Renal cortical epithelial cell (primary cell): ENCODE measurements at places on chromosomes 11 and 22. TPM values are rescaled to one million over a fixed set of nuclear protein-coding genes. Genes with fewer than 3 reads are reported as not detected.

The APBB1 gene
- total RNA-seq = 16.7 and 50.4 TPM in 2 replicates

The PATE2 gene
- 0.20 TPM in 1 of 2 replicates, not detected in the other for total RNA-seq

The TPBGL gene
- 0.55 TPM in 1 of 2 replicates, not detected in the other for total RNA-seq

DNA sequence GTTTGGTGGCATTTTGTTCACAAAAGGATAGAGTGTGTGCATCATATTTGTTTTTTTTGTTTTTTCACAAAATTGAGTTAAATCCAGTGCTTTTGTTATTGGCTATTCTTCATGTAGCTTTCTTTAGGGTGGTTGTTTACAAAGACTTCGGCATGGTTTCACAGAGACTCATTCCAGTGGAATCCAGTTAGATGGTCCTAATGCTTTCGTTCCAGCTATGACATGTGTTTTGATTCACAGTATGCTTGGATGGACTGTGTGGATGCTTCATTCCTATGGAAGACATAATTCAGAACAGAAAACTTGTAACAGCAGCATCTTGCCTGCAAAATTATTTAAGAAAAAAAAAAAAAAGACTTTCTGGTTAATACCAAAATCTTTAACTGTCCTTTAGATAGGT is 97.9 kb downstream of the PDHX start:
- DNase-seq = no peak

The TRIM29 gene
- 0.69 and 2.4 TPM in 2 replicates for total RNA-seq
